ENCODE measurements at places on chromosomes 3 and 15.

GRCh38 chr15:100842756-100843730 lies 36.6 kb upstream of the ALDH1A3 start:
- no peak for DNase-seq

DNA sequence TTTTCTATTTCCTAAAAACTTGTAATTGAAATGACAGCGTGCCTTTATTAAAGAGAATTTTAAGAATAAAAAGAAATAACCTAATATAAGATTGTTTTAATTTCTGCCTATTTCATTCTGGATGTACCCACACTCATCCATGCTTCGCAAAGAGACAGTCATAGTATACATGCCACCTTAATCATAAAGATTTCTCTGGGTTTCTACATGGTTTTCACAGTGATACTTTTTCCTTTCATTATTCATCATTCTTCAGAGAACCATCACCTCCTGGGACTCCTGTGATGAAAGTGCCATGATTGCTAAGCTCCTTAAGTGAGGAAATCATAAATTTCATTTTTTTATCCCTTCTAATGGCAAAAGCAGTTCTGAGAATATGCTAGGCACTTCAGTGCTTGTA lies 4.3 kb upstream of the CCR8 start:
- DNase-seq, result no peak

DNA sequence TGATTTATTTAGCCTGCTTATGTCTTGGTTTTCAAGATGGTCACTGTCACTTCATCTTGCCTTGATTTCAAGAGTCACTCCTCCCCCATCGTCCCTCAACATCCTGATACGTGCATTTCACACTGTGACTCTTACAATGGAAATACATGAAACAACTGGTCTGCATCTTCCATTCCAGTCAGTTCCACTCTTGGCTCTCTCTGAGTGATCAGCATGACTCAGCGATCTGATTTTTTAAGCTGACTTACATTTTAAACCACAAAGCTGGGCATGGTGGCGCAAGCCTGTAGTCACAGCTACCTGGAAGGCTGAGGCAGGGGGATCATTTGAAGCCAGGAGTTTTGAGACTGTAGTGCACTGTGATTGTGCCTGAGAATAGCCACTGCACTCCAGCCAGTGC lies 271.2 kb upstream of the ROPN1 start:
- DNase-seq, result no peak

- no peak for DNase-seq
Observed at GRCh38 chr3:32817558-32818228, at the start of gene TRIM71. Gene TRIM71 (plus strand): TSS chr3:32817997. CDS start chr3:32818081, 84 bp downstream.

DNA sequence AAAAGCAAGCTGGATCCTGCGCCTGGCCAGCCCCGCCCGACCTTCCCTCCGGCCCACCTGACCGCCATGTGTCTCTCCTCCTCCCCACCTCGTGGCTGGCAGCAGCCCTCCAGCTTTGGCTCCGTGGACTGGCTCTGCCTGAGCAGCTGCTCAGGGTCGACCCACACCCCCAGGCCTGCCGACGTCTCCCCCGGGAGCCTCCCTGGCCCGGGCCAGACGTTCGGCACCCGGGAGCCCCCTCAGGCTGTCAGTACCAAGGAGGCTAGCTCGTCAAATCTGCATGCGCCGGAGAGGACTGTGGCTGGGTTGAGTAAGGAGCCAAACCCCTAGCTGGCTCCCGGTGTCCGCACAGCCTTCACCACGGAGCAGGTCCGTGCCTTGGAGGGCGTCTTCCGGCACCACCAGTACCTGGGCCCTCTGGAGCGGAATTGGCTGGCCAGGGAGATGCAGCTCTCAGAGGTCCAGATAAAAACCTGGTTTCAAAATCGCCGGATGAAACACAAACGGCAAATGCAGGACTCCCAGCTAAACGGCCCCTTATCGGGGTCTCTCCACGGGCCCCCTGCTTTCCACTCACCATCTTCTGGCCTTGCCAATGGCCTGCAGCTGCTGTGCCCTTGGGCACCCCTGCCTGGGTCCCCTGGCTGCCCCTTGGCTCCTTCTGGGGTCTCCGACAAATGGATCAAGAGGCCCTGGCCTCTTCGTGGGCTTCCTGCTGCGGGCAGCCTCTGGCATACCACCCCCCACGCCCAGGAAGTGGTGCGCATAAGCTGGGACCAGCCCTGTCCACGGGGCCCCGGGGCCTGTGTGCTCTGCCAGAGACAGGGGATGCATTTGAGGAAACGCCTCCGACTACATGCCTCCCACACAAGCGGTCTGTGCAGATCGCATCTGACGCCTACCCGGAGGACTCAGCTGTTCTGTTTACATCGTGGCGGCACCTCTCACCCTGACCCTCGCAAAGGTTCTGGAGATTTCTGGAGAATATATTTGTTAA lies 345.0 kb downstream of the ZNF385D start:
- DNase-seq, result no peak

- DNase-seq, result no peak
Observed at GRCh38 chr15:52558196-52558595, 10.6 kb downstream of the ARPP19 start.

All from NCI-H510A (cell line).